ENCODE measurements at places on chromosomes 12 and 14.

DNA sequence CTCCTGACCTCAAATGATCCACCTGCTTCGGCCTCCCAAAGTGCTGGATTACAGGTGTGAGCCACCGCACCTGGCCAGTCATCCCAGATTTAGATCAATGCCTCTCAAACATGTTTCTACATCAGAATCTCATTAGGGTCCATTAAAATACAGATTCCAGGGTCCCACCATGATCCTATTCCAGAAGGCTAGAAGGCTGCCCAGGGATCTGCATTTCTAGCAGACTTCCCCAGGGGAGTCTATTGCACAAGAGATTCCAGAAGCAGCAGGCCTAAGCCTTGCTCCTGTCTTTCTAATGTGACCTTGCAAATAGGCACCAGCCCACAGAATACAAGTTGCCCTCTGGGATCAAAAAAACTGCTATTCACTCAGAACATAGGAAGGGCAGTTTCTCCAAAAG, 81.5 kb downstream of the SCARB1 start:
- DNase-seq, result no peak

GRCh38 chr14:94611179-94611578, 1.0 kb upstream of the SERPINA3 start:
- no peak for DNase-seq

DNA sequence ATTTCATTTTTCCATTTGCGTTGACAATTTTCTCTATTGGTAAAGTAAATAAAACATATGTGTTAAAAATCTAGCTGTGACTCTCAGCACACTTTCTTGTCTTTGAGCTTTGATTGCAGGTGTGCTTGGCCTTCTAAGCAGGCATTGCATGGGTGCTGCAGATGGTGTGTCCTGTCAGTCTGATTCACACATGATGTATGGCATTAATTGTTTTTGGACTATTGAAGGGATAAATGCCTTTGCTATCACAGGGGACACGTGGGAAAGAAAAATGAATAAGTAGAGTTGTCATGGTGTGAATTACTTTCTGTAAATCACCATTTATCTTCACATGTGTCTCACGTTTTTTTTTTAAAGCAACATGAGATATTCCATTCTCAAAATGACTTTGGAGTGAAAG, 211.3 kb upstream of the NAV3 start:
- DNase-seq, result no peak

GRCh38 chr12:65518771-65519170, 240.3 kb downstream of the MSRB3 start:
- DNase-seq, result no peak

GRCh38 chr12:114403690-114404066, 2.3 kb downstream of the TBX5 start:
- no peak for DNase-seq

GRCh38 chr14:105917933-105918436, 391.6 kb downstream of the TMEM121 start:
- DNase-seq, result no peak

DNA sequence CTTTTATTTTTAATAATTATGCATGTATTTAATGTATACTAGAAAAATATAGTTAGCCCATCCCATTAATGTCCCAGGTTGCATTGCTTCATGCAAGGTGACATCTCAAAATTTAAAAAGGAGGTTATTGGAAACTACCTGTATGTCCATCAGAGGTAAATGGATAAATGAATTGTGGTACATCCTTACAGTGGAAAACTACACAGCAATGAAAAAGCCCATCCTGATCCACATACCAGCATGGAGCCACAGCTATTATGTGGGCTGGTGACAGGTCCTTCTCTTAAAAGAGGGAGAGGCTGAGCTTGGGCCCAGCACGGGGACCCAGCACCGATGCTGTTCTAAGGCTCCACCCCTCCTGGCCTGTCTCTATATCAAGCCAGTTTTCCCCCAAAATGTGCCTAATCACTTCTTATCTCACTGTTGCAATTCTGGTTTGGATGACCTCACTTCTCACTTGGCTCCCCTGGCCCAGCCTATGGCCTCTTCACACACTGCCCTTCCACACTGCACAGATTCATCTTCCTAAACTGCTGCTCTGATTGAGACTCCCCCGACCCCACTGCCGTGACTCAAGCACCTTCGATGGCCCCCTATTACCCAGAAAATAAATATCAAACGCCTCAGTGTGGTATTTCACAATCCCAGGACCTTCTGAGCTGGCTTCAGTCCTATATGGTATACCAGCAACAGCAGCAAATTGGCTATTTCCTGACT, 97.1 kb upstream of the NCOR2 start:
- DNase-seq, result no peak

DNA sequence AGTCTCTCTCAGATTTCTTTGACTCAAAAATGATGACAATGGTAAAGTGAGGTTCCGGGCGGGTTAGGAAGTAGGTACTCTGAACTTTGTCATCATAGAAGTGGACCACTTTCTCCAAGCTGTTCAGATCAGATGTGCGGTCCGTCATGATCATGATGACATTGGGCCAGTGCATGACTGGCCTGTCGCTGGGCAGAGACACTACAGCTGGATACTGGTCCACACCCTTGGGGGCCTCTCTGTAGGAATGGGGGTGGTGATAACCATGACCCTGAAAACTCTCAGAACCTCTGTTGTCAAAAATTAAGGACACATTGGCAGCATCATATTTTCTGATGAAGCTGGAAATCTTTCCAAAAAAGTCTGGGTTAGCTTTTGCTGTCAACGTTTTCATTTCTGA, 28.2 kb downstream of the KICS2 start:
- DNase-seq, result no peak

DNA sequence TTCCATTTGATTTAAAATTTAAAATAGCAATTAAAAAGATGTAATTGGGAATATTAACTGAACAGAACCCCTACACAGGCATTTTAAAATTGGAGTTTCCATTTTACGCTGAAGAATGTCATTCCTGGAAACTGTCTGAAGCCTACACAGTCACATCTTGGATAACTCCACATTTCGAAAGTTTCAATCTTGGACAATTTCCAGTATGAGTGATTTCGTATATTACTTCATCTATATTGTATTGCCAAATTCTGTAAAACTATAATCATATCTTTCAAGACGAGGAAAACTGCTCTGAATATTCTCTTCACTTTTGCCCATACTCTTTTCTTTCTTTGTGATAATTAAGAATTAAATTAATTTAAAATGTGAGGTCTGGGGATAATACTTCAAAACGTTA, 194.2 kb upstream of the ABCD2 start:
- DNase-seq, result no peak

DNA sequence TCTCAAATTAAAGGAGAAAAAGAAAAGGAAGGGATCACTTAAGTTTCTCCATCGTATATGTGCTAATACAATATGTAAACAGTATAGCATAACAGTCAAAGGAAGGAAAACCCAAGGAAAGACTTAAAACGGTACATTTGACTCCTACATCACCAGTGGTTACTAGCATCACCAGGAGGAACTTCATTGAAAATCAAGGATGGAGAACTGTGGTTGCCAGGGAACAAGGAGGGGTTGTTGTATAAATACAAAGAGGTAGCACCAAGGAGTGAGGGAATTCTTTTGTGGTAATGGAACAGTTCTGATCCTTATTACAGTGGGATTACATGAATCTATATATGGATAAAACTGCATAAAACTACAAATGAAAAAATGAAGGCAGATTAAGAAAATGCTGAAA, 1.6 kb downstream of the ZFYVE26 start:
- no peak for DNase-seq

DNA sequence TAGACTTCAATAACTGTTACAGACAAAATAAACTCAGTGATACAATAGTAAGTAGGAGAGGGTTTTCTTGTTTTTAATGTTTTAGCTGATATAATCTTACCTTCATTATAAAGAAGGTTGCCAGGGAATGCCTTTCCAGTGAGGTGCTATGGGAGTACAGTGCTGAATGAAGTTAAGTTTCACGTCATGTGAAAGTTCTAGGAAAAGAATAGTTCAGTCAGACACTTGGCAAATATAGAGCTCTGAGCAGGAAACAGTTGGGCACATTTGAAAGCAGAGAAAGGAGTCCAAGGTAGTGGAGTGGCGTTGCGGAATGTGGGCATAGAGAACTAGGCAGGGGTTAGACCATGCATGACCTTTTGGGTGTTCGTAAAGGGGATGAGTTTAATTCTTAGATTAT, 88.6 kb upstream of the DCN start:
- DNase-seq, result no peak

DNA sequence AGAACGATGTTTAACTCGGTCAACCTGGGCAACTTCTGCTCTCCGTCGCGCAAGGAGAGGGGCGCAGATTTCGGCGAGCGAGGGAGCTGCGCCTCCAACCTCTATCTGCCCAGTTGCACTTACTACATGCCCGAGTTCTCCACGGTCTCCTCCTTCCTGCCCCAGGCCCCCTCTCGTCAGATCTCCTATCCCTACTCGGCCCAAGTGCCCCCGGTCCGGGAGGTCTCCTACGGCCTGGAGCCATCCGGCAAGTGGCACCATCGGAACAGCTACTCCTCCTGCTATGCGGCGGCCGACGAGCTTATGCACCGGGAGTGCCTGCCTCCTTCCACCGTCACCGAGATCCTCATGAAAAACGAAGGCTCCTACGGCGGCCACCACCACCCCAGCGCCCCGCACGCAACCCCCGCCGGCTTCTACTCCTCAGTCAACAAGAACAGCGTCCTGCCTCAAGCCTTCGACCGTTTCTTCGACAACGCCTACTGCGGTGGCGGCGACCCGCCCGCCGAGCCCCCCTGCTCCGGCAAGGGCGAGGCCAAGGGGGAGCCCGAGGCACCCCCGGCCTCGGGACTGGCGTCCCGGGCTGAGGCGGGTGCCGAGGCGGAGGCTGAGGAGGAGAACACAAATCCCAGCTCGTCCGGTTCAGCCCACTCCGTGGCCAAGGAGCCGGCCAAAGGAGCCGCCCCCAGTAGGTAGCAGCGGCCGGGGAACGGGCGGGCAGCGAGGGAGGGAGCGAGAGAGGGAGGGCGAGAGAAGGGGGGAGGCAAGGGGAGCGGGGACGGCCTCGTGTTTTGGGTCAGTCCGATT, 513 bp downstream of the HOXC11 start:
- no peak for DNase-seq

DNA sequence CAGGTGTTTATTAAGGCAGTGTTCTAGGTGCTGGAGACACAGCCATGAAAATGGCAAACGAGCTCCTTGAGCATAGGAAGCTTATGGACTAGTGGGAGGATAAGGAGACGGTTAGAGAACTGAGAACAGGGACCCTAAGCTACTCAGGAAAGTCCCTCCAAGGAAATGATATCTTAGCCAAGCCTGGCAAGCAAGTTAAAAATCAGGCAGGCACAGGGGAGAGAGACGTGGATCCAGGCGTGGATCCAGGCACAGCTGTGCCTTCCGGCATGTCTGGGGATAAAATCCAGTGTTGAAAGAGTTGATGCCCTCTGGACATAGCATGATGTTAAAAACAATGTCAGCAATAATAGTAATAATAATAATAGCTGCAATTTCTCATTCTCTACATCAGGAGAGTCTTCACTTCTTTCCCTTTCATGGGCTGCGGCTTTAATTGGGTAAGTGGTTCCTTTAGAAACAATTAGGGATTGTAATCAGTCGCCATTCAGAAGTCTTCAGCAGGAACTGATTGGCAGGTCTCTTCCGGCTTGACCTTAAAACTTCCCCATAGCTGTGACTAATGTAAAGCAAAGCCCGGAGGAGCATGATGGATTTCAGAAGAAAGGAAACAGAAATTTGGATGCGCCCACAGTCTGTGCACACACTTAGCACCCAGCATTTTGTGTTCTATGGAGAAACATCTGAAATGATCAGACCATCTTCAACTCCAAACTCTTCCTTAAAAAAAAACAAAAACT, 230.2 kb downstream of the SLC41A2 start:
- no peak for DNase-seq

DNA sequence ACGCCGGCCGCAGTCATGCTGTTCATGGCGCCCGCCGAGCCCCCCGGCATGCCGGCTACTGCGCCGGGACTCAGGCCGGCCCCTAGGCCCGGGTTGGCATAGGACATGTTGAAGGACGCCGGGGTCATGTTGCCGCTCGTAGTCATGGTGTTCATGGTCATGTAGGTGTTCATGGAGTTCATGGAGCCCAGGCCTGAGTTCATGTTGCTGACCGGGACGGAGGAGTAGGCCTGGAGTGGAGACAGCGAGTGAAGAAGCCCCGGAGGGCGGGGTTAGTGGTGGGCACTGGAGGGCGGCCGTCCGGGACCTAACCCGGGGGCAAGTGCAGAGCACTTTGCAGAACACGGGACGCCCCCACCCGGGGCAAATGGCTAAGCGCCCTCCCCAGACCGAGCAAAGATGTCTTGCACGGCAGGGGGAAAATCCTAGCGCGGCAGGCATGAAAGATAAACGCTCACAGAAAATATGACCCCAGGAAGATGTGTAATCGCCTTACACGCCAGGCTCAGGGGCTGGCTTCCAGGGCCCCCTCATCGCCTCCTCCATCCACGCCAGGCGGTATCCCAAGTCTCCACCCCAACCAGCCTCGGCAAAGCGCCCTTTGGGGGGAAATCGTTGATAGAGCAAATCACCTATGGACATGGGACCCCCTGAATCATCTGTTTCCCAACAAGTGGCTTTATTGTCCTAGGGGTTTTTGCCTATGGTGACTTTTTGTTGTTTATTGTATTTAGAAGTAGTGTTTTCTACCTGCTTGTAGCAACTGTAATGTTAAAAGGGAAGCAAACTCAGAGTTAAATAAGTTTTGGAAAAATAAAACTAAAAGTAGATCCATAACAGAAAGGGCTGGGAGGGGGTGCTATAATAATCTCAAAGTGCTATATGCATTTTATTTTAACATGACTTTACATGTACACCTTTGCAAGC, 2.3 kb downstream of the FOXA1 start:
- no peak for DNase-seq

Measured in right renal pelvis (tissue), 4 donors.